CD8-positive, alpha-beta memory T cell (primary cell): ENCODE measurements at places on chromosomes 2 and 18.

- H3K36me3 ChIP-seq, result no peaks in the 10 kb centered on the region
- DNase-seq, result no peak
- no peak overlapping the region for H3K27ac ChIP-seq
- H3K4me1 ChIP-seq, result no peaks in the 10 kb centered on the region
Observed at GRCh38 chr2:36476411-36476810, 120.8 kb downstream of the CRIM1 start.

- no peak overlapping the region for H3K4me3 ChIP-seq
- no peaks in the 10 kb centered on the region for H3K36me3 ChIP-seq
- no peak overlapping the region for H3K27ac ChIP-seq
- H3K27me3 ChIP-seq, result no peaks in the 10 kb centered on the region
Observed at GRCh38 chr2:101466426-101466825, 8.5 kb downstream of the RFX8 start.

DNA sequence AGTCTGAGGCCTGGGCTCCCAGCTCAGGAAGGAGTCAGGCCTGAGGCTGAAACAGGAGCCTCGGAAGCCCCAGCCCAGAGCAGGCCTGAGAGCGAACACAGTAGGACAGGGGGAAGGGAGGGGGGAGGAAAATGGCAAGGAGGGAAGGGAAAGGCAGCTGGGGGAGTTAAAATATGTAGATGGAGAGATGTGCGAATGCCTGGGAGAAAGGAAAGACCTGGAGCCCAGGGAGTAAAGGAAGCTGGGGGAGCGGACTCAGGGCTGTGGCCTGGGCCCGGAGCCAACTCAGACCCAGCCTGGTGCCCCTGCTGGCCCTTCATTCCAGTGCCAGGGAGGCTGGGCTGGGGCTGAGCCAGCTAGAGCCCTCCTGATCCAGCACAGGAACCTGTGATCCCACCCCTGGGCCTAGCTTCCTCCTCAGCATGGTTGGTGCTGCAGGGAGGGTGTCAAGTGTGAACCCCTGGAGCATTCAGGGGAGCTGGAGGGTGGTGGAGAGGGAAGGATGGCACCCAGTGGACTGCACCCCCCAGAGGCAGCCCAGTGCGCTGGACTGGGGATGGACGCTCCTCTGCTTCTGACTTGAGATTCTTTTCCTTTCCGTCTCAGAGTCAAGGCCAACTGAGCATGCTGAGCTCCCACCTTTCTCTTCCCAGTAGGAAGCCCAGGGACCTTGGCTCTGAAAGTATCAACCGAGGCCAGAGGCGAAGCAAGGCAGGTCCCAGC is 46.3 kb downstream of the EMX1 start:
- no peak overlapping the region for H3K27ac ChIP-seq
- H3K27me3 ChIP-seq, result no peaks in the 10 kb centered on the region
- H3K4me3 ChIP-seq, result no peak overlapping the region
- no peaks in the 10 kb centered on the region for H3K36me3 ChIP-seq
- no peak for DNase-seq

DNA sequence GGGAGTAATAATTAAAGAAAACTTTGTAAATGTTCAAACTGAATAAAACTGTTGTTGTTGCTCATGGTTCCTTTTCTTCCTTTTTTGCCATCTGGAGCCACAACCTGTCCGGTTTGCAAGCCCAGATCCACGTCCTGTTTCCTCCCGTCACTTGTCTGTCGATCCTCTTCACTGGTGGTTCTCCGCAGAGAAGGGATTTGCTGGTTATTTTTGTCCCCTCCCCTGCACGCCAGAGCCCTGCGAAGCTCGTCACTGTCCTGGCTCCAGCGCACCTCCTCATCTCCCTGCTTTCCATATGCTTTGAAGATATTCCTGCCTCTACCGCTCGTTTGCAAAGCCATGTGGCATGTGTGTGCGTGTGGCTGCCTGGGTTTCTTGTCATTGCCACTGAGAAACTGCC is 461.4 kb downstream of the RNF144A start:
- no peaks in the 10 kb centered on the region for H3K27me3 ChIP-seq
- no peak overlapping the region for H3K4me3 ChIP-seq
- no peaks in the 10 kb centered on the region for H3K36me3 ChIP-seq
- no peak for DNase-seq

GRCh38 chr2:112730216-112730615 is 9.4 kb downstream of the NT5DC4 start:
- no peak overlapping the region for H3K4me3 ChIP-seq
- H3K4me1 ChIP-seq, result peaks cover 5% of the 10 kb centered on the region
- H3K36me3 ChIP-seq, result no peaks in the 10 kb centered on the region
- H3K27me3 ChIP-seq, result no peaks in the 10 kb centered on the region
- no peak for DNase-seq

GRCh38 chr2:159009940-159010339 is 41.5 kb downstream of the TANC1 start:
- H3K27ac ChIP-seq, result no peak overlapping the region
- no peak for DNase-seq
- no peak overlapping the region for H3K4me3 ChIP-seq
- no peaks in the 10 kb centered on the region for H3K36me3 ChIP-seq

GRCh38 chr2:146240391-146240790 is 1604.4 kb upstream of the ACVR2A start:
- no peak overlapping the region for H3K4me3 ChIP-seq
- H3K36me3 ChIP-seq, result no peaks in the 10 kb centered on the region
- no peaks in the 10 kb centered on the region for H3K4me1 ChIP-seq
- H3K27ac ChIP-seq, result no peak overlapping the region

DNA sequence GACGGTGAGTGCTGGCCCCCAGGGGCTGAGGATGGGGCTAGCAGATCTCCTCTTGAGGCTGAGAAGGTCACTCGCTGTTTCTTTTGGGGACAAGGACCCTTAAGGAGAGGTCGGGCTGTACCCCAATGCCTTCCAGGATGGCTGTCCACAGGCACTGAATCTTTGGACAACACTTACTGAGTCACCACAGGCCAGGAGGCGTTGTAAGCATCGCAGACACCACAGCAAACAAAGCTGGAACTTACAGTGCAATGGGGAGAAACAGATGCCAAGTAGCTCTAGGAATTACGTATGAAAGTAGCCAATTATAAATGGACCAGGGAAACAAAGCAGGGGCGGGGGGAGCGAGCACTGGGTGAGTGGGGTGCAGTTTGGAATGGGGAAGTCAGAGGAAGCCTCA is 219.8 kb downstream of the GLI2 start:
- no peak overlapping the region for H3K4me3 ChIP-seq
- H3K36me3 ChIP-seq, result no peaks in the 10 kb centered on the region
- no peak overlapping the region for H3K27ac ChIP-seq
- no peaks in the 10 kb centered on the region for H3K27me3 ChIP-seq
- no peak for DNase-seq
- H3K4me1 ChIP-seq, result no peaks in the 10 kb centered on the region

GRCh38 chr2:238518172-238518820 is 91.6 kb downstream of the ASB1 start:
- no peaks in the 10 kb centered on the region for H3K27me3 ChIP-seq
- H3K27ac ChIP-seq, result no peak overlapping the region
- H3K4me3 ChIP-seq, result no peak overlapping the region
- no peaks in the 10 kb centered on the region for H3K4me1 ChIP-seq

DNA sequence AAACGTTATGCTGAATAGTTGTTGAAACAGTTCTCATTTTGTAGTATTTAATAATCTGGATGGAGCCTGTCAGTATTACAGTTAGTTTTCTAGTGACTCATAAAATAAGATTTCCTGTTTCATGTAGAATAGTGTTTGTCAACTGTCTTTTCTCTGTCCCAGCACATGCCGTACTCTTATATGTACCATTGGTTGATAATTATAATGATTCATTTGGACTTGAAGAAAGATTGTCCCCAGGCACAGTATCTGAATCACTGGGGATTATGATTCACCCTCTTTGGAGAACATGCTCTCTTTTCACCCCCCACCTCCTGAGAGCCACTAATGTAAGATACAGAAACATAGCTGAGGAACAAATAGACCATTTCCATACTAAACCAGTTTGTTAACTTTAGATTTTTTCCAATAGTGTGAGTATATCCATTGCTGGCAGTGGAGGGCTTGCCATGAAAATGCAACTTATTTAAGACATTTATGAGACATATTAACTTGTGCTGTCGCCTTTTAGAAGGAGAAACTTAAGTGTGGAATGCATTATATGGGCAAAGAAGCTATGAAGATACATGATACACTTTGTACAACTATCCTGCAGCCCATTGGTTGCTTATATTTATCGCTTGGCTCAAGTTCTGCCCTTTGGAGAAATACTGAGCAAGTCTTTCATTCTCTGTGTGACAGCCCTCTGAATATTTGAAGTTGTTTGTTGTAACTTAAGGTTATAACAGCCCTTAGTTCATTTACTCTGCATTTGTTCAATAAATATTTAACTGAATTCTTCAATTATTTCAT is 12.4 kb downstream of the COPS8 start:
- no peak for DNase-seq
- H3K4me1 ChIP-seq, result no peaks in the 10 kb centered on the region

DNA sequence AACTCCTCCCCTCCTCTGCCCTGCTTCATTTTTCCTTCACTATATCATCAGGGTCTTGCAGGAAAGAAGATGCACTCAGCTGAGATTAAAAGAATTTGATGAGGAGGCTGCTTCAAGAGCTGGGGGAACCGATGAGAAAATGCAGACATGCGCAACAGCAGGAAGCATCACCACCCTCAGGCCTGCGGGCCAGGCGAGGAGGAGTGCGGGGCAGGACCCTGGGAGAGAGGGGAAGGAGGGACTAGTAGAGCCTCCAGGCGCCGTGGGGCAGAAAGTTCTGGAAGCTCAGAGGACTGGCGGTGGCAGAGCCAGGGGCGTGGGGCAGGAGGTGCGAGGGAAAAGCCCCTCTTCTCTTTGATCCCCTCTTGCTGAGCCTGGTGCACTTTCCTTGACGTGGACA is 108.2 kb downstream of the CD226 start:
- H3K27ac ChIP-seq, result no peak overlapping the region
- no peaks in the 10 kb centered on the region for H3K4me1 ChIP-seq
- no peak for DNase-seq
- H3K27me3 ChIP-seq, result no peaks in the 10 kb centered on the region

GRCh38 chr2:229575569-229576315 is 138.6 kb downstream of the DNER start:
- H3K4me1 ChIP-seq, result no peaks in the 10 kb centered on the region
- no peak overlapping the region for H3K4me3 ChIP-seq
- H3K27me3 ChIP-seq, result no peaks in the 10 kb centered on the region
- DNase-seq, result no peak
- no peaks in the 10 kb centered on the region for H3K36me3 ChIP-seq

- no peak overlapping the region for H3K4me3 ChIP-seq
- no peak overlapping the region for H3K27ac ChIP-seq
- DNase-seq, result no peak
- no peaks in the 10 kb centered on the region for H3K4me1 ChIP-seq
Observed at GRCh38 chr2:17386771-17387170, 131.5 kb downstream of the RAD51AP2 start.

DNA sequence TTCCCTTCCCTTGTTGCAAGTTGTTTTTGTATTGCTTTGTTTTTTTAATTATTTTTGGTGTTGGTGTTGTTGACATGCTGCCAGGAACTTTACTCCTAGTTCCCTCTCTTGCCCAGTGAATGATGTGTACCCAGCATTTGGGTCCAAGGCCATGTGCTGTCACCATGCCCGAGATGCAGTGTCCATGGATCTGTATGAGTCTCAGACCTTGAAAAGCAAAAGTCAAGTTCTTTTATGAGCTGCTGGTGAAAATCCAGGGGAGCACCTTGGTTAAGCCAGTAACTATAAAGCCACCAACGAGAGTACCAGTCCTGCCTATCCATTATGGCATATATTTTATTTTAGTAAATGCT is 236.4 kb downstream of the BCL11A start:
- H3K4me1 ChIP-seq, result no peaks in the 10 kb centered on the region
- no peaks in the 10 kb centered on the region for H3K27me3 ChIP-seq
- H3K27ac ChIP-seq, result no peak overlapping the region
- no peaks in the 10 kb centered on the region for H3K36me3 ChIP-seq
- no peak for DNase-seq
- no peak overlapping the region for H3K4me3 ChIP-seq

- no peak overlapping the region for H3K4me3 ChIP-seq
- peak; percentile 43 for DNase-seq
- H3K27me3 ChIP-seq, result peaks cover 43% of the 10 kb centered on the region
- peaks cover 9% of the 10 kb centered on the region for H3K4me1 ChIP-seq
- H3K36me3 ChIP-seq, result no peaks in the 10 kb centered on the region
Observed at GRCh38 chr2:161427664-161428587, 11.8 kb downstream of the TBR1 start.

DNA sequence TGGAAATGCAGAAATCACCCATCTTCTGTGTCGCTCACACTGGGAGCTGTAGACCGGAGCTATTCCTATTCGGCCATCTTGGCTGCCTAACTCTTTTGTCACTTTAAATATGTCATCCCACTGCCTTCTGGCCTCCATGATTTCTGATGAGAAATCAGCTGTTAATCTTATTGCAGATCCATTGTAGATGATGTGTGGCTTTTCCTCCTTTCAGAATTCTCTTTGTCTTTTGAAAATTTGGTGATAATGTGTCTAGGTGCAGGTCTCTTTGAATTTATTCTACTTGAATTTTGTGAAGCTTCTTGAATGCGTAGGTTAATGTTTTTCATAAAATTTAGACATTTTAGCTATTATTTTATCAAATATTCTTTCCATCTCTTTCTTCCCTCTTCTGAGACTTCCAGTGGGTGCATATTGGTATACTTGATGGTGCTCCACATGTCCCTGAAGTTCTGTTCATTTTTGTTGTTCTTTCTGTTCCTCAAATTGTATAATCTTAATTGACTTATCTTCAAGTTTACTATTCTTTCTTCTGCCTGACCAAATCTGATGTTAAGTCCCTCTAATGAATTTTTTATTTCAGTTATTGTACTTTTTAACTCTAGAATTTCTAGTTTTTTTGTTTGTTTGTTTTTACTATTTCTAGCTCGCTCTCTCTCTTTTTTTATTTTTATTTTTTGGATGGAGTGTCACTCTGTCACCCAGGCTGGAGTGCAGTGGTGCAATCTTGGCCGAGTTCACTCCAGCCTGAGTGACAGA is 90.8 kb upstream of the DLX2 start:
- no peaks in the 10 kb centered on the region for H3K4me1 ChIP-seq
- DNase-seq, result no peak
- H3K4me3 ChIP-seq, result no peak overlapping the region
- H3K36me3 ChIP-seq, result no peaks in the 10 kb centered on the region
- H3K27ac ChIP-seq, result no peak overlapping the region

- H3K27ac ChIP-seq, result no peak overlapping the region
- H3K27me3 ChIP-seq, result no peaks in the 10 kb centered on the region
- H3K4me1 ChIP-seq, result no peaks in the 10 kb centered on the region
- no peak overlapping the region for H3K4me3 ChIP-seq
- no peak for DNase-seq
Observed at GRCh38 chr18:27797484-27797883, 379.4 kb downstream of the CDH2 start.
